Natural killer cell (primary cell): ENCODE measurements at places on chromosomes 1 and 21.
A peak's percentile ranks its signal among the peaks of the same experiment; 100 is the strongest.

GRCh38 chr1:224498574-224499170, 64.1 kb upstream of the WDR26 start:
- H3K4me3 ChIP-seq = no peak overlapping the region
- peaks cover 28% of the 10 kb centered on the region for H3K4me1 ChIP-seq
- peak overlapping the region; percentile 71 for H3K27ac ChIP-seq
- no peaks in the 10 kb centered on the region for H3K36me3 ChIP-seq
- no peak for DNase-seq
- no peaks in the 10 kb centered on the region for H3K27me3 ChIP-seq

DNA sequence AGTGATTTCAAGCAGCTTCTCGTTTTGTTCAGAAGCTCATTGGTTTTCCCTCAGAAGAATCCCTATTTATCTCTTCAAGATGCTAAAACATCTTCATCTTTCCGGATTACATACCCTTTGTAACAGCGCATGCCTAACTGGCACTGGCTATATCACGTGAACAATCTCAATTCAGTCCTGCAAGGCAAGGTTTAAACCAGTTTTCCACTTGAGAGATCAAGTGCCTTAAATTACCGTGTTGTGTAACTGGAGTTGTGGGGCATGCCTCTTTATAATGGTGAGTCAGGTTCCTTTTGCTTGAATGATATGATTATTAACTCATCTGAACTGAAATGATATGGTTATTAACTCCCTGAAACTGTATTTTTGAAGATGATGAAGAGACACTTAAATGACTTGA, 11.0 kb upstream of the ZFP69B start:
- DNase-seq = no peak
- no peaks in the 10 kb centered on the region for H3K36me3 ChIP-seq
- no peak overlapping the region for H3K4me3 ChIP-seq
- H3K27me3 ChIP-seq = no peaks in the 10 kb centered on the region

DNA sequence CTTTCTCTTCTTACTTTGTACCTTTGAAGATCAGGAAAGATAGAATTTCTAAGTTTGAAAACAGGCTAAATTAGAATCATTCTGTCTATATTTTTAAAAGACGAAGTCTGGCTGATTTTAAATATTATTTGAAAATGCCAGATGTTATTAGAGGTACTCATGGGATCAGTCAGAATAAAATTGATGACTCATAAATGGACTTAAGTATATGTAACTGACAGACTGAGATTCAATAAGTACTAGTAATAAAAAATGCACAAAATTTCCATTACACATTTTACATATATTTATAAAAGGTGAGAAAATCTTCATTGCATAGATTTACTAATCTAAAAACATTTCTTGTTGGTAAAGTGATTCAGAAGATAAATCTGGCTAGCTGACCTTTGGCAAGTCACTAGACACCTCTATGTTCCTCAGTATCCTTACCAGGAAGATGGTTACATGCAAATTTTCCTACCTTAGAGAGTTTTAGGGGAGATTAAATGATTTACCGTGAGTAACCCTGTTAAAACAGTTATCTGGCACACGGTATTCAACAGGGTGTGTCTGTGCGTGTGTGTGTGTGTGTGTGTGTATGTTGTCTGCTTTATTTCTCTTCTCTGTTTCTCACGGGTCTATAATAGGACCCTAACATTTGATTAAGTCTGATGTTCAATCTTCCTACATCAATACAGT, 189.0 kb downstream of the RUNX1 start:
- no peak overlapping the region for H3K4me3 ChIP-seq
- peaks cover 59% of the 10 kb centered on the region for H3K36me3 ChIP-seq
- H3K27me3 ChIP-seq = no peaks in the 10 kb centered on the region
- DNase-seq = no peak

DNA sequence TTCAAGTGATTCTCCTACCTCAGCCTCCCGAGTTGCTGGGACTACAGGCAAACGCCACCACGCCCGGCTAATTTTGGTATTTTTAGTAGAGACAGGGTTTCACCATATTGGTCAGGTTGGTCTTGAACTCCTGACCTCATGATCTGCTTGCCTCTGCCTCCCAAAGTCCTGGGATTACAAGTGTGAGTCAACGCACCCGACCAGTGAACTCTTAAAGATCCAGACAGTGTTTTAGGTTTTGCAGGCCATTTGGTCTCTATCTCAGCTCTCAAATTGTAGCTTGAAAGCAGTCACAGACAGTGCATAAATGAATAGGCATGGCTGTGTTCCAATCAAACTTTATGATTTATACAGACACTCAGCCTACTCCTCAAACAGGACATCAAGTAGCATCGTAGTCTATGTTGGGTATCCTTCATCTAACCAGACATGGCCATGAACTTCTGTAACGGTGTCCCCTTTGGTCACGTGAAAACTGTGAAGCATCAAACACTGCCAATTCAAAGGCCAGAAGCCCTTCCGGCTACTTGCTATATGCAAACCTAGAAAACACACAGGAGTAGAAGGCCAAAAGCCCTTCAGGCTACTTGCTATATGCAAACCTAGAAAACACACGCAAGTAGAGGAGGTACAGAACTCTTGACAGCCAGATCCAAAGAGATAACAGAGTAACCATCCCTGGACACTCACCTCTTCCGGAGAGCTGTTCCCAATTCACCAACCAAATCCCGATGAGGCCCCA, 3.1 kb downstream of the FUCA1 start:
- no peak for DNase-seq
- H3K27ac ChIP-seq = no peak overlapping the region
- H3K4me1 ChIP-seq = peaks cover 29% of the 10 kb centered on the region
- H3K27me3 ChIP-seq = no peaks in the 10 kb centered on the region
- no peak overlapping the region for H3K4me3 ChIP-seq
- H3K36me3 ChIP-seq = peaks cover 16% of the 10 kb centered on the region

- no peak overlapping the region for H3K27ac ChIP-seq
- H3K36me3 ChIP-seq = no peaks in the 10 kb centered on the region
- no peaks in the 10 kb centered on the region for H3K27me3 ChIP-seq
These were observed 1670.9 kb downstream of the PLA2G4A start for GRCh38 chr1:188499690-188500089.

DNA sequence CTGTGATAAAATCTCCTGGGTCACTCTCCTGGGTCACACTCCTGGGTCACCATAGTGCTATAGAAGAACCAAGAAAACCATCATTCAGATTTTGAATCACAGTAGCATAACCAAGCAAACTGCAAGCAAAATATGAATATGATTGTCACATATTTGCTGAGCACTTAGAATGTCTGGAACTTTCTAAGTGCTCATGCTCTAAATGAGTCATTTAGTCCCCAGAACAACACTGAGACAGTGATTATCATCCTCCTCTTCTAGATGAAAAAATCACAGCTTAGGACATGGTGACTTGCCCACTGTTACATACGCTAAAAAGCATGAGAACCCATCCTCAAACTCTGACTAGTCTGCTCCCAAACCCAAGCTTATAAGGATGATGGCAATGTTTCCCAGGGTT, 39.5 kb upstream of the DDAH1 start:
- no peaks in the 10 kb centered on the region for H3K27me3 ChIP-seq
- no peak overlapping the region for H3K4me3 ChIP-seq
- H3K36me3 ChIP-seq = no peaks in the 10 kb centered on the region
- no peak overlapping the region for H3K27ac ChIP-seq

- no peak overlapping the region for H3K27ac ChIP-seq
- H3K36me3 ChIP-seq = no peaks in the 10 kb centered on the region
- no peak for DNase-seq
- H3K27me3 ChIP-seq = no peaks in the 10 kb centered on the region
- H3K4me3 ChIP-seq = no peak overlapping the region
These were observed 262.9 kb downstream of the RHOU start for GRCh38 chr1:228998179-228998578.

- no peaks in the 10 kb centered on the region for H3K36me3 ChIP-seq
- no peak overlapping the region for H3K27ac ChIP-seq
- no peak for DNase-seq
- no peaks in the 10 kb centered on the region for H3K4me1 ChIP-seq
- no peak overlapping the region for H3K4me3 ChIP-seq
- no peaks in the 10 kb centered on the region for H3K27me3 ChIP-seq
These were observed 59.6 kb downstream of the PGBD5 start for GRCh38 chr1:230366504-230366915.

GRCh38 chr1:10941891-10942541, 70.4 kb upstream of the TARDBP start:
- H3K4me1 ChIP-seq = peaks cover 18% of the 10 kb centered on the region
- H3K36me3 ChIP-seq = no peaks in the 10 kb centered on the region
- H3K27ac ChIP-seq = no peak overlapping the region
- peaks cover 13% of the 10 kb centered on the region for H3K27me3 ChIP-seq

DNA sequence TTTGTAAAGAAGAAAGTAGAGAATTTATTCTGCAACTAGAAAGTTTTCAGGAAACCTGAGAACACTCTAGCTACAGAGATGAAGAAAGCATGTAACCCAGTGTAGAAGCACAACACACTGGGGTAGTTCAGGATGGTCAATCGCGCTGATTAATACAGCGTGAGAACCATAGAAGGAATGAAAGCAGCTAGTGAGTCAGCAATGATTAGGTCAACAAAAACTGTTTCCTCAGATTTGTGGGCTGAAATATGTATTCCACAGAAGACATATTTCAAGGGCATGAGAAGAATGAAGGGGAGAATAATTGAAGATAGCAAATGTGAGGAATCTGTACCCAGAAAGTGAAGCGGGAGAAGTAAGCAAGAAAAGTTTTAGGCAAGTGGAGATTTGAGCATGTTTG, 97.8 kb upstream of the ADGRL2 start:
- H3K27ac ChIP-seq = no peak overlapping the region
- H3K27me3 ChIP-seq = no peaks in the 10 kb centered on the region
- no peak for DNase-seq
- no peaks in the 10 kb centered on the region for H3K36me3 ChIP-seq

- H3K36me3 ChIP-seq = no peaks in the 10 kb centered on the region
- H3K27ac ChIP-seq = no peak overlapping the region
- no peaks in the 10 kb centered on the region for H3K27me3 ChIP-seq
- DNase-seq = no peak
- no peaks in the 10 kb centered on the region for H3K4me1 ChIP-seq
These were observed 270.2 kb upstream of the CSF3R start for GRCh38 chr1:36752891-36753361.

DNA sequence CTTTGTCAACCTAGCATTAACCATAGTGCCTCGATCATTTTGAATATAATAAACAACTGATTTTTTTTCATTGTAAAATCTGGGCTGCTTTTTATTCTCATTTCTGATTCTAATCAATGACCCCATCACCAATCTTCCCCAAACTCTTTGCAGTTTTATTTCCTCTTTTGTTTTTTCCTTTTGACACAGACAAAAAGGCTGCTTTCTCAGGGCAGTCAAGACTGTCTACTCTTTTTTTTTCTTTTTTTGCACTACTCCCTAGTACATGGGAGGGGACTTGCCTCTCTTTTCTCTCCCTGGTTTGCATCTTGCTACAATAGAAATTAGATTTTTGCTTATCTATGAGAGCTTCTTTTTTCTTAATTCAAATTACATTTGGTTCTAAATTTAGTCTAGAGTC, 987.9 kb downstream of the ADGRL2 start:
- H3K36me3 ChIP-seq = no peaks in the 10 kb centered on the region
- no peak overlapping the region for H3K4me3 ChIP-seq
- no peak overlapping the region for H3K27ac ChIP-seq

GRCh38 chr1:51524817-51525216, 5.8 kb upstream of the EPS15 start:
- DNase-seq = no peak
- no peak overlapping the region for H3K27ac ChIP-seq
- peaks cover 5% of the 10 kb centered on the region for H3K4me1 ChIP-seq
- H3K36me3 ChIP-seq = no peaks in the 10 kb centered on the region

GRCh38 chr1:115457289-115457688, 119.2 kb upstream of the NGF start:
- no peaks in the 10 kb centered on the region for H3K4me1 ChIP-seq
- no peak overlapping the region for H3K4me3 ChIP-seq
- no peak overlapping the region for H3K27ac ChIP-seq
- H3K36me3 ChIP-seq = no peaks in the 10 kb centered on the region

- no peaks in the 10 kb centered on the region for H3K36me3 ChIP-seq
- peaks cover 6% of the 10 kb centered on the region for H3K4me1 ChIP-seq
- H3K27ac ChIP-seq = no peak overlapping the region
These were observed 2.3 kb downstream of the EXTL1 start for GRCh38 chr1:26023826-26024225.

- H3K36me3 ChIP-seq = no peaks in the 10 kb centered on the region
- H3K27ac ChIP-seq = no peak overlapping the region
- no peaks in the 10 kb centered on the region for H3K27me3 ChIP-seq
These were observed 55.5 kb upstream of the TRIM67 start for GRCh38 chr1:231106347-231106746.
